ENCODE measurements at places on chromosomes 4 and X.

DNA sequence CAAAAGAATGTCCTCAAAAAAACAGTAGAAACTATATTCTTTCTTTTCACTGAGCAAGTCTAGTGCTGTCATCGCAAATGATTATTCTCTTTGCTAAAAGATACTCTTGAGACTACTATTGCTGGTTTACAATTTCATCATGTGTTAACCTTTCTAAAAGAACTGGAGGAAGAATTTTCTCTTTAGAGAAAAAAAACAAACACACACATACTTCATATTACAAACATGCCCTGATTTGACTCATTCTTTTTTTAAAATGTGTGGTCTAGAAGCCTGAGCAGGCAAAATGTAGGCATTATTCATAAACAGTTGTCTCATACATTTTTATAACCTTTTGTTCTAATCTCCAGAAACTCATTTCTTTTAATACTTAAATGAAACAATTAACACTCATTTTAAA lies 60.6 kb upstream of the FAT4 start:
- no peak for DNase-seq

GRCh38 chr4:6812766-6813165 lies 30.2 kb downstream of the KIAA0232 start:
- no peak for DNase-seq

- DNase-seq: no peak
Measured at GRCh38 chr4:26490111-26490959, at the start of gene CCKAR. Gene CCKAR (minus strand): TSS chr4:26490484. CDS start chr4:26490267, 217 bp downstream.

DNA sequence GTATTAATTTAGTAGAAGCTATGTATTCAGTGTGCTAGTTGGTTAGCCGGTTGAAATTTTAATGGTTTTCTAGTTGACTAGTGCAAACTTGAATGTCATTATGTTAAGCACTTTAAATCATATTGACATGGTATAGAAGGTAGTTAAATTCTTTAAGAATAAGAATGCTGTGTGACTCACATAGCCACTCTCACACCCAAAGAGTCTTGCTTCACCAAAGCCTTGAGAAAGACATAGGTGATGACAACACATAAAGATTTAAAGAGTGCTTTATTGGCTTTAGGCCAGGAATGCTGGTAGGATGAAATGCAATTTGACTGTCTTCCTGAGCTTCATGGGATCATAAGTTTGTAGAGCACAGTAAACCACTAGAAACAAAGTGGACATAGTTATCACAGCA lies 85.3 kb downstream of the DCAF8L2 start:
- no peak for DNase-seq

DNA sequence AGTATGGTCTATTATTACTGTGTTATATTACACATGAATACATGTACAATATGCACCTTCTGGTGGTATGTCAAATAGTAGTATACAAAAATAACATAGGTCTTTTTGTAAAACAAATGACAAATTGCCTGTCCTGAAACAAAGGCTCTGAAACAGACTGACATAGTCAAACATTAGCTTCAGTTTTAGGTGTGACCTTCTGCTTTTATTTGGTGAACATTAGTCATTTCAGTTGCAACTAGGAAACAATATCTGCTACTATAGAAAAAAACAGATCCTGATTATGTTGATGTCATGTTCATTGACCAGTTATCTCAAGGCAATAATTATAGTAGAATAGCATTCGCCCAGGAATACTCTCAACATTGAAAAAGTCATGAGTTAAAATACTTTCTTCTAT lies 123.0 kb downstream of the CHRNA9 start:
- no peak for DNase-seq

- DNase-seq: no peak
Measured at GRCh38 chr4:8179074-8179473, 20.0 kb upstream of the SH3TC1 start.

DNA sequence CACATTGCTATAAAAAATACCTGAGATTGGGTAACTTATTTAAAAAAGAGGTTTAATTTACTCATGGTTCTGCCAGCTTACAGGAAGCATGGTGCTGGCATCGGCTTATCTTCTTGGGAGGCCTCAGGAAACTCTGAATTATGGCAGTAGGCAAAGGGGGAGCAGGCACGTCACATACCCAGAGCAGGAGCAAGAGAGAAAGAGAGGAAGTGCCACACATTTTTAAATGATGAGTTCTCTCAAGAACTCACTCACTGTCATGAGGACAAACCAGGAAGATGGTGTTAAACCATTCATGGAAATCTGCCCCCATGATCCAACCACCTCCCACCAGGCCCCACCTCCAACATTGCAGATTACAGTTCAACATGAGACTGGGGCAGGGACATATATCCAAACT lies 10.0 kb upstream of the AFF1 start:
- DNase-seq: no peak

DNA sequence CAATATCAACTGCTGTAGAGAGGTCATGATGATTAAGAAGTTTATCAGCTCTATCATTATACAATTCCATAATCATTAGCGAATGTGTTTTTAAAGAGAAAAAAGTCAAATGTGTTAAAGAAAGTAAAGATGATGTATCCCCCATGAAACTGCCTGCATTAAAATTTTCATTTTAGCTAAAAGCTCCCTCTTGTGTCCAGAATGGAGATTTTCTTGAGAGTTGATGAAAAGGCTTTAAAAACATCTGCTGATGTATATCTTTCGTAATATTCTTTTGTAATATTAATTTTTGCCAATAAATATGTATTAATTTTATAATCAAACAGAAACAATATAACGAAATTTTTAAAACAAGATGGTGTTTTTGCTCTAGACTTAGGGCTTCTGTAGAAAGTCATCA lies 52.1 kb upstream of the LHFPL1 start:
- no peak for DNase-seq
